Iris pigment epithelial cell (primary cell): ENCODE measurements at places on chromosomes 1 and 21.

- DNase-seq, result no peak
These were observed 1034.1 kb upstream of the PRMT6 start for GRCh38 chr1:106022312-106022902.

DNA sequence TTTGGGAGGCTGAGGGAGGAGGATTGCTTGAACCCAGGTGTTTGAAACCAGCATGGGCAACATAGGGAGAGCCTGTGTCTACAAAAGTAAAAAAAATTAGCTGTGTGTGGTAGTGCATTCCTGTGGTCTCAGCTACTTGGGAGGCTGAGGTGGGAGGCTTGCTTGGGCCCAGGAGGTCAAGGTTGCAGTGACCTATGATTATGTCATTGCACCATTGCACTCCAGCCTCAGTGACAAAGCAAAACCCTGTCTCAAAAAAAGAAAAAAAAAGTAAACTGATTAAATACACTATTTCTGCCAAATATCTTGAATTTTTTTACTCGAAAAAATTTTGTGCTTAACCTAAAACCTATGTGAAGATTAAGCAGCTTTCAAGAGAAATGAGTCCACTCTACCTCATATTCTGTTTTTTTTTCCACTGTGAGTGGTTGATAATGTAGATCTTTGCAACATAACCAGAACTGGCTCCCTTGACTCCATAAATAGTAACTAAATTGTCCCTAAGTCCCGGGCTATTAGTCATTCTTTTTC, 19.4 kb upstream of the ZNF281 start:
- DNase-seq, result peak; percentile 75

- no peak for DNase-seq
These were observed 242.7 kb downstream of the TM2D1 start for GRCh38 chr1:61482170-61482734.

DNA sequence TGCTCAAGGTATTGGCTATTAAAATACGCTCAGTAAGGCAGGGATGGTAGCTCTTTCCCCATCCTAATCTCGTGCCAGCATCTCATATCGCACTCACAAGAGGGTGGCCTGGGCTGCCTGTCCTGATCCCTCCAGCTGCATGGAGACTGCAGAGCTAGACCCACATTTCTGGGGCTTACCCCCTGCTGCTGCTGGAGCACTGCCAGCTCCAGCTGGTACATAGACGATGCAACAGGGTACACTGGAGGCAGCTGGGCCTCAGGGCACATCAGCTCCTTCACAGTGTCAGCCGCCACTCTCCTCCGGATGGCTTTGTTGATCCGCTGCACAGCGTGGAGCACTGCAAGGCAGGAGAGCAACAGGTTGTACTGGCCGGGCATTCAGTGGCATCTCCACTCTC, 16.0 kb downstream of the IQGAP3 start:
- DNase-seq, result no peak

GRCh38 chr1:91752324-91752723, 133.6 kb downstream of the TGFBR3 start:
- no peak for DNase-seq

DNA sequence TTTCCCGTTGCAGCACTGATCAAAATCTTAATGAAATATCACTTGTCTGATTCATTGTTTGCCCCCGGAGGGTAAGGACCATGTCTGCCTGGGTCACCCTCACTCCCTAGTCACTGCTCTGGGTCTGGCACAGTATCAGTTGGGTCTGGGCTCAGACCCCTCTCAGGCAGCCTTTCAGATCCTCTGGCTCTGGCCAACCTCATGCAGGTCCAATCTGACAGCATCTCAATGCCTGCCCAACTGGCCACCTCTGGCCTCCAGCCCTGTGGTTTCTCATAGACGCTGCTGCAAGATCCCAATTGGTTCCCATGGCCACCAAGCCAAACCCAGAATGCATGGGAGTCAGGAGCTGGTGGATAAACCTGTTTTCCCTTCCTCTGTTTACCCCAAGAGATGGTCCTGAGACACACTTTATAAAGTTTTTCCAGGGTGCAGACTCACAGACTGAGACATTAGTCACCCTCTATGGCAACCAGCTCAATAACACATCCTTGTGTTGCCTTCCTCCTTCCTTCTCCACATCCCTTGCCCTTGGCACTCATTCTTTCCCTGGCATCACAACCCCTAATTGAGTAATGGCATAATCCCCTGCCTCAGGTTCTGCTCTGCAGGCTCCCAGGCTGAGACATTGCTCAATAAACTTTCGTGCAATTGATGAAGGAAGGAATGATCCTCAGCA, 199.2 kb downstream of the GRIK3 start:
- DNase-seq, result no peak

GRCh38 chr1:86718786-86719185, 14.4 kb downstream of the SH3GLB1 start:
- DNase-seq, result no peak

GRCh38 chr1:214264196-214264595, 16.8 kb upstream of the SMYD2 start:
- no peak for DNase-seq

DNA sequence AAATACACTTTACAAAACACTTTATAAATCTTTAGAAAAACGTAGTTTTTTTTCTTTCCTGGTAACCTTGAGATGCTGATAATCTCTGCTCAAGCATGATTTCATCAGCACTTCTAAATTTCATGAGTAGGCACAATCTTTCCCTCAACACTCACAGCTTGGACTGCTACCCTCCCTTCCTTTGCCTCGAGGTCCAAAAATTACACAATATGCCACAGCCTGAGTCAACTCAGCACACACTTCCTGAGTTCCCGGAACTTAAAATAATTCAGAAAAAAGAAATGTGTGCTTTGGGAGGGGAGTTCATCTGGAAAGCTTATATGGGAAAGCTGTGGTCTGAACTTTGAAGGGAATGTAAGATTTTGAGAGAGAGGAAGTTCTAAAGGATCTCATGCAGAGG, 5.9 kb downstream of the CLCA2 start:
- peak; percentile 97 for DNase-seq

DNA sequence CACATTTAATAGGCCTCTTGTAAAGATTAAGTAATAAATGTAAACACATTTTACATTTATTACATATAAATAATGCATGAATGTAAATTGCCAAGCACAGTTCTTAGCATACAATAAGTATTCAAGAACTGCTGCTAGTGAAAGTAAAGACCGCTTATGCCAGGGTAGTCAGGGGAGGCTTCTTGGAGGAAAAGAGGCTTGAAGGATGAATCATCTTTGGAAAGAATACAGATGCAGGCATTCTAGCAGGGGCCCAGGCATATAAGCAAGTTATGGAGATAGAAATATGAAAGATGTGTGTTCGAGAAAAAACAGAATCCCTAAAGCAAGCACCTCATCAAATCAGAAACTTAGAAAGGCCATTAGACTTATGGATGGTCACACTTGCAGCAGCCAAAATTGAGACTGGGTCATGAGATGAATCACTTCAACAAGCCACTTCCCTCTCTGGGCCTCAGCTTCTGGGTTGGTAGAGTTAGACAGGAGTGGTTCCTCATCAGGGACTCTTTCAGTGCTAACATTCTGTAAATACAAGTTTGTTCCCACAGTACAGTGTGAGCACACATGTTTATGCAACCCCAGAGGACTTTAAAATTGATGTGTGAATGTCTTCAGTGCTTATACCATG, 79.8 kb upstream of the ROR1 start:
- peak; percentile 49 for DNase-seq

- no peak for DNase-seq
These were observed 97.4 kb upstream of the KRTAP19-8 start for GRCh38 chr21:31135531-31136184.

GRCh38 chr1:35394386-35394785, 125.9 kb downstream of the ZMYM4 start:
- no peak for DNase-seq

- DNase-seq, result peak; percentile 59
These were observed 1.5 kb downstream of the SCNN1D start for GRCh38 chr1:1281533-1282321.

GRCh38 chr1:44549510-44549909, 124.8 kb downstream of the TMEM53 start:
- no peak for DNase-seq

DNA sequence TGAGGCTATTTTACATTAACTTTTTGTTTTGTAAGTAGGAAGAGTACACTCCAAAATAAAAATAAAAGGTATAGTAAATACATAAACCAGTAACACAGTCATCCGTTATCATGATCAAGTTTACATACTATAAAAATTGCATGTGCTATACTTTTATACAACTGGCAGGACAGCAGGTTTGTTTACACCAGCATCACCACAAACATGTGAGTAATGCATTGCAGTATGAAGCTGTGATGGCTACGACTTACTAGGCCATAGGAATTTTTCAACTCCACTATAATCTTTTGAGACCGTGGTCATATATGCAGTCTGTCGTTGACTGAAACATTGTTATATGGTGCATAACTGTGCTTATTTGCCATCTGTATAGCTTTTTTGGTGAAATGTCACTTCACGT, 106.2 kb downstream of the CENPF start:
- peak; percentile 53 for DNase-seq

GRCh38 chr1:200738327-200738948, at the start of gene CAMSAP2:
TSS of gene CAMSAP2 (plus strand) at chr1:200738893. CDS start at chr1:200739828, 935 bp downstream.
- peak; percentile 85 for DNase-seq

- no peak for DNase-seq
These were observed 41.9 kb downstream of the SPAG17 start for GRCh38 chr1:118143121-118143520.

- DNase-seq, result no peak
These were observed 610 bp downstream of the RBM8A start for GRCh38 chr1:145926686-145927062.

DNA sequence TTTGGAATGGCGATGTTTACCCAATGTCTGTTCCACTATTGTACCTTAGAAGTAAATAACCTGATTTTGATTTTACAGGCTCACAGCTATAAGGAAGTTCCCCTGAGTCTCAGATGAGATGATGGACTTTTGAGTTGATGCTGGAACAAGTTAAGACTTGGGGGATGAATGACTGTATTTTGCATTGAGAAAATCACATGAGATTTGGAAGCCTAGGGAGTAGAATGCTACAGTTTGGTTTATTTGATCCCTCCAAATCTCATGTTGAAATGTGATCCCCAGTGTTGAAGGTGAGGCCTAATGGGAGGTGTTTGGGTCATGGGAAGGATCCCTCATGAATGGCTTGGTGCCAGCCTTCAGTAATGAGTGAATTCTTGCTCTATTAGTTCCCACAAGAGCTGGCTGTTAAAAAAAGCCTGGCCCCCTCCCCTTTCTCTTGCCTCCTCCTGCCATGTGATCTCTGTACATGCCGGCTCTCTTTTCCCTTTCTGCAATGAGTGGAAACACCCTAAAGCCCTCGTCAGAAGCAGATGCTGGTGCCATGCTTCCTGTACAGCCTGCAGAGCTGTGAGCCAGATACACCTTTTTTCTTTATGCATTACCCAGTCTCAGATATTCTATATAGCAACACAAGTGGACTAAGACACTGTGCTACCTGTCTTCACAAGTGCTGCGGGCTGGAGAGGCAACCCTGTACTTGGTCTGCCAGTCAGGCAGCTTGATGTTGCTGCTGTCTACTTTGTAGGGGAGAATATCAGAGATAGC, 77.0 kb upstream of the TLR5 start:
- no peak for DNase-seq

DNA sequence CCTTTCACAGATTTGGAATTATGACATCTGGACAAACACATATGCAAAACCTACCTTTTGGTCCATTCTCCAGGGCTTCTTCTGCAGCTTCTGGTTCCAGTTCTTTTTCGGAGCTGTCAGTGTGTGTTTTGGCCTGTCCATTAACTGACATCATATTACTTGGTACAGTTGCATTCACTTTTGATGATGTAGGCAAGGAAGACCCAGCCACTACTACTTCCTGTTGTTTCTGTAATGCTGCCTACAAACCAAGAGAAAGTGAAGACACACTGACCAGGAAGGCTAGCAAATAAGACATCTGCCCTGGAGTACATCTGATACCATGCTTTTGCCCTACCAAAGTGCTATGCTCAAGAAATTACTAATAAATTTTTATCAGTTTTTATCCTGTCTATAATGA, 31.9 kb downstream of the ACBD3 start:
- peak; percentile 45 for DNase-seq

DNA sequence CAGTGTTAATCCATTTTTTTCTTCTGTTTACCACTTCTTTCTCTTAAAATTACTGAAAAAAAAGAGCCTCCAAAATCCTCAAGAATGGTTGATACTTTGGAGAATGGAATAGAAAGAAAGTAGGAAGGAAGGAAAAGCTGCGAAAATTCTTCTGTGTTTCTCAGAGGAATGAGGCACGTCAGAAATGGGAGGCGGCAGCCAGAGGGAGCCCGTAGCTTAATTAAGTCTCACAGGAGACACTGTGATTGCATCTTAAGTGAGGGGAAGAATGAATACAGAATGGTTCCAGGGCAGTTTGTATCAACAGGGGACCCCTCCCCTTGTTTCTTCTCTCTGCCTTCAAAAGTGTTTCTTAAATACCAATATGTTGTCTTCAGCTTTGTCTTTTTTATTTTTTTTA, 1099.5 kb downstream of the PLA2G4A start:
- DNase-seq, result peak; percentile 42

GRCh38 chr1:114428083-114428754, 82.8 kb downstream of the TRIM33 start:
- DNase-seq, result peak; percentile 28

DNA sequence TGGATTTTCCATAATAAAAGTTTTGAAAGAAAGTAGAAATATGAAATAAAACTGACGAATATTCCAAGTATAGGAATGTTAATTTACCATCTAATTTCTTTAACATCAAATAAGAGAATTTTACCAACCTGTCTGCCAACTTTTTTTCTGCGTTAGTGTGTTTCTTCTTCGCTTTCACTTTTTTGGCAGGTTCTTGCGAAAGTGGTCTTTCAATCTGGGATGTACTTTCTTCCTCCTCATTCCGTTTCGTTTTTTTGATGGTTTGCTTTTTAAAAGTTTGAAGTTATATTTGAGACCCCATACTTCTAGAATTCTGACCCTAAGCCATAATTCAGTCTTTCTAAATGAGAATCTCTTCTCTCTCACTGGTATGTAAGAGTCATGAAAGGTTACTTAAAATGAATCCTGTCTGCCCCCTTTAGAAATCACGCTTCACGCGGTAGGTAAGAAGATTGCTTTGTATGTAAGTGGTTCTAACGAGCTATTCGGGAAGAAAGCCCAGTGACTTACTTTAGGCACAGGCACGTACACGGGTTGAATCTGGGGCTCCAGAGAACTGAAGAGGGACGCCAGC, 580 bp downstream of the RBM34 start:
- DNase-seq, result peak; percentile 80

DNA sequence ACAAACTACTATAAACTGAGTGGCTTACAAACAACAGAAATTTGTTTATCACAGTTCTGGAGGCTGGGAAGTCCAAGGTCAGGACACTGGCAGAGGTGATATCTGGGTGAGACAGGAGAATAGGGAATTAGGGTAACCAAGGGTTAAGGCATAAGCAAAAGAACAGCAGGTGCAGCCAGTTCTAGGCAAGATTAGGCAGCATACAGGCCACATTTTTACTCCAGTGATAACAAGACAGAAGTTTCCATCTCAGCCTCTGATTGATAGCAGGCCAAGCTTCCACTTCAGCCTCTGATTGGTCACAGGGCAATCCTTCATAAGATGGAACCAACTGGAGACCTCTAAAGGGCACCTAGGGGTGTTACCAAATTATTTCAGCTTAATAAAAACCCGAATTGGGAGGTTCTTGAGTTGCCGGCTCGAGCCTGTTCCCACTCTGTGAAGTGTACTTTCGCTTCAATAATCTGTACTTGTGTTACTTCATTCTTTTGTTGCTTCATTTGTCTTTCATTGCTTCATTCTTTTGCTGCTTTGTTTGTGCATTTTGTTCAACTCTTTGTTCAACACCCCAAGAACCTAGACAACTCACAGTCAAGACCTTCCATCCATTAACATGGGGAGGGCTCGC, 185.6 kb downstream of the TOMM20 start:
- DNase-seq, result no peak

GRCh38 chr1:154726443-154726842, 118.5 kb upstream of the ADAR start:
- peak; percentile 25 for DNase-seq

GRCh38 chr1:173440430-173440829, 36.7 kb upstream of the PRDX6 start:
- no peak for DNase-seq
